ENCODE measurements at places on chromosomes 11 and 22.

- DNase-seq: no peak
Observed at GRCh38 chr11:75341612-75342011, 9.8 kb downstream of the ARRB1 start.

DNA sequence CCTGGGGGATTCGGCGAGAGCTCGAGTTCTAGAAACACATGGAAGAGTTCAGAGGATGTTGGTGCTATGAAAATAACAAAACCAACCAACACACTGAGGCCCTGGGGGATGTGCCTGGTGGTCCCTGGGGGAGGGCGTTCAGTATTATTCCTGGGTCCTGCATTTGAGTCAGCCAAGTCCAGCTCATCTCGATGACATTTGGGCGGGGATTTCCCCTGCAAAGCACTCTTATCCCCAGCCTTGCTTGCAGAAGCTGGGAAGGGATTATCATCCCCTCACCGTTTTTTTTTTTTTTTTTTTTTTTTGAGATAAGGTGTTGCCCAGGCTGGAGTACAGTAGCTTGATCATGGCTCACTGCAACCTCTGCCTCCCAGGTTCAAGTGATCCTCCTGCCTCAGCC is 2.1 kb upstream of the SMIM38 start:
- no peak for DNase-seq

GRCh38 chr11:9138612-9139579 is 47.5 kb upstream of the SCUBE2 start:
- peak; percentile 81 for DNase-seq

GRCh38 chr11:116742104-116742503 is 30.7 kb downstream of the BUD13 start:
- no peak for DNase-seq

GRCh38 chr11:102469196-102469821 is 16.7 kb upstream of the TMEM123 start:
- no peak for DNase-seq

GRCh38 chr11:106329273-106330018 is 252.0 kb downstream of the AASDHPPT start:
- DNase-seq: no peak

Data from keratinocyte (primary cell).